ENCODE measurements at places on chromosomes 7 and 10.

DNA sequence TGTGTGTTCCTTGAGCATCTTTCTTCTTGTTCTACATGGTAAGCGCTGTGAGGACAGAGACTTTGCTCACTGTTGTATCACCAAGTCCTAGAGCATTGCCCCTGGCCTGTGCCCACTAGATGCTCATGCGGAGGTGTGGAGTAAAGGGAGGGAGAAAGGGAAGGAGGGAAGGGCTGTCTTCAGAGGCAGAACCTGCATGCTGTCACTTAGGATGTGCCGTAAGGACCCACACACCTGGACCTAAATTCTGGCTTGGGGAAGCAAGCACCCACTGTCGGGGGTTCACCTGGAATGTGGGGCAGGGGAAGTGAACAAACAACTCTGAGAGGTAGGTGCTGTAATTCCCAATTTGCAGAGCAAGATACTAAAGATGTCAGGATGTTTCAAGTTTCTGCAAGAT is 129.5 kb downstream of the PTPN20 start:
- DNase-seq: no peak

DNA sequence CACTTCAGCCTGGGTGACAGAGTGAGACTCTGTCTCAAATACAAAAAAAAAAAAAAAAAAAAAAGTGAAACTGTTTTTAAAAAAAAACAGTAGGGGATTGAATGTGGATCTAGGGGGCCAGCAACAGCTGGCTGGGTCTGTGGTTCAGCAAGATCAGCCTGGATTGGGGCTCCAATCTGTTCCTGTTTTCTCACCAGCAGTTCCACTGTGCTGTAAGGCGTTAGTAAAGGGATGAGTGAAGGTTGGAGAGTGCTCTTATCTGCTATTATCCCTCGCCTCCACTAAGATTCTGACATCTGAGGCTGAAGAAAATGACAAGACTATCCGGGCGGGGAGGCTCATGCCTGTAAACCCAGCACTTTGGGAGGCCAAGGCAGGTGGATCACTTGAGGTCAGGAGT is 41.6 kb upstream of the GTF2IRD1 start:
- DNase-seq: no peak

DNA sequence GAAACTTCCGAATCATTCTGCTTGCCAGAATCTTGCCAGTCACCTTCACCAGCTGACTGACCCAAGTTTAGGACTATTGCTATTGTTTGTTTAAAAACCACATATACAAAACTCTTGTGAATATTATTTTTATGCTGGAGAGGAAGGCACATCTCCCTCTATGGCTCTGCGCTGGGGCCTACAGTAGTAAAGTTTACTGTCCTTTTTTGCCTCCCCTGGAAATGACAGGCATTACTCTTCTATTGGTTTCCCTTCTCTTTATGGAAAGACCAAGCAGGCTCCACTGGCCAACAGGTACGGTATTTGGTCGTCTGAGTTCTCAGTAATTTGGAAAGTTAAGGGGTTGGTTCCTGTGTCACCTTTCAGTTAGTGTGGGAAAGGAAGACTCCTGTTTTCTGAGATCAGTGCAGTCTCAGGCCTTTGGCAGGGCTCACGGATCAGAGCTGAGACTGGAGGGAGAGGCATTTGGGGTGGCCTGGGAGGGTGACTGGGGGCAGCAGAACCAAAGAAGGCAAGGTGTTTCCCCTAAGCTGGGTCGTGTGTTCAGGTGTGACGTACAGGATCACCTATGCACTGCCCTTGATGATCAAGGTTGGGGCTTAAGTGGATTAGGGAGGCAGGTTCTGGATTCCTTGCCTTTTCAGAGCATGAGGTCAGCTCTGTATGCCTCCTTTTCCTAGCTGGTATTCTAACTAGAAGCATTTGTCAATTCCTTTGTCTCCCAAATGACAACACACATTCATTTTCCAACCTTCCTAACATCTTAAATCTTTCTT is 16.0 kb upstream of the KIF5B start:
- DNase-seq: no peak

GRCh38 chr7:141128506-141128905 is 54.6 kb downstream of the TMEM178B start:
- no peak for DNase-seq

GRCh38 chr7:135575296-135575695 is 17.6 kb downstream of the NUP205 start:
- no peak for DNase-seq

GRCh38 chr10:30330497-30331168 is 18.4 kb downstream of the MTPAP start:
- no peak for DNase-seq

GRCh38 chr7:108424013-108424412 is 32.2 kb downstream of the NRCAM start:
- no peak for DNase-seq

GRCh38 chr7:80362010-80362618 is 149.8 kb downstream of the GNAT3 start:
- no peak for DNase-seq

- no peak for DNase-seq
These were observed 1.6 kb upstream of the ADARB2 start for GRCh38 chr10:1738950-1739349.

GRCh38 chr10:28623483-28623882 is 53.8 kb upstream of the BAMBI start:
- DNase-seq: no peak

DNA sequence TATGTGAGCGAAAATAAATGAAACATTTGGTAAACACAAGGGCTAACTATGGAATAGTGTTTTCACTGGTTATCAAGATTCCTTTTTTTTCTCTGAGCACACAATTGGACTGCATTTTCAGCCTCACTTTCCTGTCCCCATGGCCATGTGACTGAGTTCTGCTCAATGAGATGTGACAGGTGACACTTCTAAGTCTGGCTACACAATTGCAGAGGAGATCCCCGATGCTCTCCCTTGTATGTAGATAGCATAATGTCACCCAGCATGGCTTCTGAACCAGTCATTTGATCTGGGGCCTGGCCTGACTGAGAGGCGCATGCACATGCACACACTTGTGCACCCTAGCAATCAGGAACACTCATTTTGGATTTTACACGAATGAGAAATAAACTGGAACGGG is 581.8 kb downstream of the GRID1 start:
- DNase-seq: no peak

- DNase-seq: no peak
These were observed 55.7 kb downstream of the TPK1 start for GRCh38 chr7:144780071-144780608.

- no peak for DNase-seq
These were observed 567 bp downstream of the KCNH2 start for GRCh38 chr7:150977382-150978125.

DNA sequence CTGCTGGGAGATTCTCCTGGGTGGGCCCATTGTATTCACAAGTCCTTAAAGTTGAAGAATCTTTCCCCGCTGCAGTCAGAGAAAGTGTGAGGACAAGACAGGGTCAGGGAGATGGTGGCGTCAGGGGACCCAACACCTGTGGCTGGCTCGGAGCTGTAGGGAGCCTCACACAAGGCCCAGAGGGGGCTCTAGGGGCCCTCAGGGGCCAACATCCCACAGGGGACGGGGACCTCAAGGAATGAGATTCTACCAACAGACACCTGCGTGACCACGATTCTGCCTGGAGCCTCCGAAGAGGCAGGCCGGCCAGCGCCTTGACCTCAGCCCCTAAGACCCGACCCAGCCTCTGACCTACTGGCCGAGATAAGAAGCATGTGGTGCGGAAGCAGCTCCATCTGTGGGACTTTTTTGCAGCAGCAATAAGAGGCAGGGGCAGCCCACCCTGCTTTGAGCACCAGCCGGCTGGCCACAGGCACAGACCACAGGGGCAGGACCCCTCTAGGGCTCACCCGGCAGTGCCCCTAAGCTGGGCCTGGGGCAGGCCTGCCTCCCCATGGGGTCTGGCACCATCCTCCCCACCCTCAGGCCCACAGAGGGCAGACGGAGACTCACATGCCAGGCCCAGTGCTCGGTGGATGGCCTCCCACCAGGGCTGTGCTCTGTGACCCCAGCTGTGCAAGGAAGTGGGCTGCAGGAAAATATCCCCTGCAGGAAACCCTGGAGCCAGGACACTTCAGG is 13.2 kb downstream of the RASGEF1A start:
- DNase-seq: peak; percentile 8

DNA sequence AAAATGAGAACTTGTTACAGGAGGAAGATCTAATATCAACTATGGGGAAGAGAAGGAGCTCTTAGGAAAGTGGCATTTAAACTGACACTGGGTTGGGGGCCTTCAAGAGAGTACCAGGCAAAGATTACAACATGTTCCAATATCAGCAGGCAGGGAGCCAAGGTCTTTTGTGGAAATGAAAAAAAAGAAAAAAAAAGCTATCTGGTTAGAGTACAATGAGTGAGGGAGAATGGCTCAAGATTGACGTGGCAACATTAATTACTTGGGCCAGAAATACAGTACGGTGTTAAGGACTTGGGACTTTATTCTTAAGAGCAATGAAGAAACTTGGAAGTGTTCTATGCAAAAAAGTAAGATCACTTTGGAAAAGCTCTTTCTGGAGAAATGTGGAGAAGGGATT is 132.3 kb upstream of the CDK1 start:
- no peak for DNase-seq

DNA sequence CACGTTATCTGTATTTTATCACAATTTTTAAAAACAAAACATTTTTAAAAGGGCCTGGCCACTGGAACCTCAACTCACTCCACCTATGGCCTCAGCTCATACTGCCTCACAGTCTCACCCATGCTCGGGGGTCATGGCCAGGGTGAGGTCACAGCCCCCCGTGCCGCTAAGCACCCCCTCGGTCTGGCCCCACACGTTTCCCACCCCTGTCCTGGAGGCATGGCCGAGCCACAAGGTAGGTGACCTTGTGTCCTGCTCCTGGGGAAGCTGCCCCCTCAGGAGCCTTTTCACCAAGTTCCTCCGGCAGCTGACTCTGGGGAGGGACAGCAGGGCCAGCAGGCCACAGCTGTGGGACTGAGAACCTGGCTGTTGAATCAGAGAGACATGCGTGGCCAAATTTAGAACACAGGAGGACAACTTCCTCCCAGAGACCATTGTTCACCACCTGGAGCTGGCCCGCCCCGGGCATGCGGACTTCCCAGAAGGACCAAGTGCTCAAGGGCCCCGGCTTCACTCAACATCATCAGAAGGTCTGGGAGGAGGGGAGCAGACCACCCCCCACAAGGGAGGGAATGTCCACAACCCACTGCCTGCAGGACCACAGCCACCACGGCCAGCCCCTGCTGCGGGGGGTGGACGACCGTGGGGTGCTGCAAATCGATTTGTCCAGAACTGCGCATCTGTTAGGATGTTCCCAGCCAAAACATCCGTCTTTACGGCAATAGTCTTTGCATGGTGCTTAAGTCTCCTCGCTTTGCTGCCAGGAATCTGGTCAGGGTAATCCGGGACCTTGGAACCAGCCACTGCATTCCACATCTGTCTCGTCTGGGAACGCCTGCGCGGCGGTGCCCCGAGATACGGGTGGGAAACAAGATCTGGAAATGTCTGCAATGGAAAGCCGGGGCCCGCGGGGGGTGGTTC is 48.6 kb upstream of the PDGFA start:
- no peak for DNase-seq

- DNase-seq: no peak
These were observed 210.9 kb upstream of the CHRM2 start for GRCh38 chr7:136657482-136657921.
